Upper lobe of left lung (tissue), 6 donors: ENCODE measurements at places on chromosomes 7 and 10. TPM values are rescaled to one million over a fixed set of nuclear protein-coding genes. Genes with fewer than 3 reads are reported as not detected.
A peak's percentile ranks its signal among the peaks of the same experiment; 100 is the strongest.

DNA sequence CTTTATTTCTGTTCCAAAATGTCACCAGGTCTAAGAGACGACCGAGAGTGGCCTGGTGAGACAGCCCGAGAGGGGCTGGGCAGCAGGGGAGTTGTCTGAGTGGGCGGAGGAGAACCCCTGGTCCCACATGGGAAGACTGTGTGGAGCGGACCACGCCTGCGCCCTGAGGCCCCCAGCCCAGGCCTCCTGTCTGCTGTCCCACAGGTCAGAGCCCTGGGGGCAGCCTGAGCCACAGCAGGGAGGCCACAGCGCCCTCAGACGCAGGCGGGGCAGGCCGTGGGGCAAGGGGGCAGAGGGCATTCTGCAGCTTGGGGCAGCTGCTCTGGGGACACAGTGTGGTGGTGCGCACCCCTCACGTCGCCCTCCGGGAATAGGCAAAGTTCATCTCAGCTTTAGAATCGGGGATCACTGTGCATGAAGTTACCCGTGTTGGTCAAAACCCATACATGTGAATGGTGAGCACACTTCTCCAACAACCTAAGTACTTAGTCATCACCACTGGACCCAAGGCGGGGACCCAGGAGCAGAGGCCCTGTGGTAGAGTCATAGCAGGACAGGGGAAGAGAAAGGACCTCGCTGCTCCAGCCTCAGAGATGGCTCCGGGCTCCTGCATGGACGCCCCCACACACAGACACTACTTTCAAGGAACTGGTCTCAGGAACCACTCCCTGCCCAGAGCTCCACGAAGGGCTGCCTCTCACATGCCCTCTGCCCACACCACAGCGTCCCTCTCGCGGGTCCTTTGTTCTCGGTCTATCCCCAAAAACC is 214.7 kb downstream of the ELFN1 start:
- no peaks in the 10 kb centered on the region for H3K27me3 ChIP-seq
- H3K27ac ChIP-seq: no peak overlapping the region
- H3K36me3 ChIP-seq: no peaks in the 10 kb centered on the region
- no peaks in the 10 kb centered on the region for H3K4me1 ChIP-seq
- DNase-seq: peak; percentile 75
- no peak overlapping the region for H3K4me3 ChIP-seq

DNA sequence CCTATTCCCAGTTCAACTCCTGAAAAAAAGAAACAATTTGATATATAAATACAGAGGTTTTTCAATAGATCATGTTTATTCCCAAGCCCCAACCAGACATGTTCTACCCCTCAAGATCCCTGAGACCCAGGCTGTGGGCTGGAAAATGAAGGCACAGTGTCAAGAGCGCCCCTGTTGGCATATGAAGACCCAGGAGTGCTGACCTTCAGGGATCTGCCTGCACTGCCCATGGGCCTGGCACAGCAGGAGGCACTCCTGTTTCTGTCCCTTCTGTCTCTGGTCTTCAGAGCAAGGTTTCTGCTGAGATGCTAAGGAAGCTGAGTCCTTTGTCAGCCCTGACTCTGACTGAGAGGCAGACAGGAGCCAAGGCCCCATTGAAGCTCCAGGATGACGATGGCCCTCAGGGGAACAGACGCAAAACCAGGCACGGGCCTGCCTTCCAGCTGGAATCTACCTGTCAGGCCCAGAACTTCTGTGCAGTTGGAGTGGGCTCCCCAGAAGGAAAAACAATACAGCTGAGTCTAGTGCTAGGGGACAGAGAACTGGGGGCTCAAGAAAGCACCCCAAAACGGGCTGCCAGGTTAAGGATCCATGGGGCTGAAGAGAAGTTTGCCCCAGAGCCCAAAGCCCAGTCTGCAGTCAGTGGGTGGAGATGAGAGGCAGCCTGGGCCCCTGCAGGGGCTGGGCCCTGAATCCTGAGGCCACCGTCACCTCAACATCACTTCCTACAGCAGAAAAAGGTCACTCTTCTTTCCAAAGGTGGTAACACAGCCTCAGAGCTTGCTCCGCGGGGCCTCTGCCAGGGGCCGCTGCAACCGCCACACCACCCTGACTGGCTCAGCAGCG is 6.7 kb upstream of the AIFM2 start:
- DNase-seq: peak; percentile 59
- no peak overlapping the region for H3K4me3 ChIP-seq
- H3K27me3 ChIP-seq: no peaks in the 10 kb centered on the region
- no peaks in the 10 kb centered on the region for H3K36me3 ChIP-seq
- peaks cover under 1% of the 10 kb centered on the region for H3K4me1 ChIP-seq

Gene CTAGE8
- total RNA-seq: 1.8 TPM

GRCh38 chr10:112803961-112804401 is 146.1 kb upstream of the TCF7L2 start:
- H3K36me3 ChIP-seq: no peaks in the 10 kb centered on the region
- no peak for DNase-seq
- peaks cover 3% of the 10 kb centered on the region for H3K4me1 ChIP-seq
- no peak overlapping the region for H3K27ac ChIP-seq

DNA sequence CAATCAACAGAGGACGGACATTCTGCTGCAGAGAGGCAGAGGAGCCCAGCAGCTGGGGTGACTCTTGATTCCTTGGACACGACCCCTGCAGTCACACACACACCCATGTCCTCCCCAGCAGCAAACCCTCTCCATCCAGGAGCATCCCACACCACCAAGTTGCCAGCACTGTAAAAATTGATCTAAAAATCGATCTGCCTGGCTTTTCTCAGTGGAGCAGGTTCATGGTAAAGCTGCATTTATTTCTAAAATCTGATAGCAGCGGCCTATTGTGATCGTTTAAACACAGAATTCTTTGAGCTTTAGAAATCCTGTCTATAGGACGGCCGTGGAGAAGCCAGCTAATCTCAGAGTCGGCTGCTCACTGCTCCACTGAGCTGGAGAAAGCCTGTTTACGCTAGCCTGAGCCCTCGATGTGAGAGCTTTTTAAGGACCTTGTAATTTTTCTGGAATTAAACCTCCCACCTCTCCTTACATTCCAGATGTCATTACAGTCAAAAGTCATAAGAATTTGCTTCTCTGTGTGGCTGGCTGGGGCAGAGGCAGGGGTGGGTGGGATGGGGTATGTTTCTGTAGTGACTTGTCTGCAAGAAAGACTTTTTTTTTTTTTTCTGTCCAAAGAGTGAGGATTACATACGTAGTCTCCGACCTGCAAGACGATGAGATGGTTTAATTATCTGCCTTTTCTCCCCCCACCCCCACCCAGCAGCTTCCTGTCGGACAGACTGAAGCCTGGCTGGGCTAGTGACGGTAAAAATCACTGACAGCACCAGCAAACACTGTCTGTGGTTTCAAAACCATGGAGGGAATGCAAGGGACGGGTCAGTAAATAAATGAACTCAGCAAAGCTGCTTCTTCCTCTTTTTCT is 31.6 kb downstream of the TRIM8 start:
- H3K4me1 ChIP-seq: peaks cover 78% of the 10 kb centered on the region
- peak overlapping the region; percentile 85 for H3K27ac ChIP-seq
- H3K27me3 ChIP-seq: no peaks in the 10 kb centered on the region
- H3K36me3 ChIP-seq: no peaks in the 10 kb centered on the region
